ENCODE measurements at places on chromosomes 3 and 15.

DNA sequence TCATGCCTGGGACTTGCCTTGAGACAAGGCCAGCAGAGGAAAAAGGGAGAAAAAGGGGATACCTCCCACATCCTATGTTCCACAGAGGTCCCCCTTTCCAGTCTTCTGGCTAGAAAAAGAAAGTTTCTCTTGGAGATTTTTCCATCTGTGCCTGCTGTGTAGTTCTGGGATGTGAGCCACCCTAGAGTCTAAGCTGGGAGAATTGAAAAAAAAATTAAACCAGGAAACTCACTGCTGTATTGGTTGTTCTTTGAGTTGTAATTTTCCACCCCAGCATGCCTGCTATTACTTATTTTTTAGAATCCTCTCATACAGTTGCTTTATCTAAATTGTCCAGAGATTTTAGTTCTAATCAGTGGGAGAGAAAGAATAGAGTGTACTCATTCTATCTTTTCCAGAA, 68.4 kb downstream of the SV2B start:
- no peak for DNase-seq
- H3K4me1 ChIP-seq = no peaks in the 10 kb centered on the region
- peaks cover 47% of the 10 kb centered on the region for H3K27me3 ChIP-seq
- H3K27ac ChIP-seq = no peak overlapping the region
- no peak overlapping the region for H3K4me3 ChIP-seq
- H3K36me3 ChIP-seq = no peaks in the 10 kb centered on the region

DNA sequence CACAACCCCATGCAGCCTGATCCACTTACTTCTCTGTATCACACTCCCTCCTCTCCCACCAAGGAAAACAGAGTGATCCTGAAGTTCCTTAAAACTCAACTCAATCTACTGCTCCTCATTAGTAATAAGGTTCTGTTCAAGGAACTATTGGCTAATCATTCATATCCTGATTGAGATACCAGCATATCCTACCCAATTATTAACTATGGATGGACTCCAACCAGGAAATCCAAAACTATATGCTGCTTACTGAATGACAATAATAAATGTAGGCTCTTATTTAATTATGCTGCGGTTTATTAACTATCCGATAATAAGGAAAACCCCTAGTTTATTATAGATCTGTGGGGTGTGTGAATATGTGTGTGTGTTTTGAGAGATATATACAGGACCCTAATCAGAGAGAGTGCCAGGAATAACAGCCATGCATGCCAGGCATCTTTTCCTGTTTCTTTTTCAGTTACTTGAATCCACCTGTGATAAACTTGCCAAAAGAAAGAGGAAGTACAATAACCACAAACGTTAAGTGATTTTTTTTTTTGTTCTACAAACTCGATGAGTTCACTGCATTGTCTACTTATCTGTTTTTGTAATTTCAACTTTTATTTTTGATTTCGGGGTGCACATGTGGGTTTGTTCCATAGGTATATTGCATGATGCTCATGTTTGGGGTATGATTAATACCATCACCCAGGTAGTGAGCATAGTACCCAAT, 1031.7 kb upstream of the CFAP20DC start:
- H3K27ac ChIP-seq = peak overlapping the region; percentile 69
- no peak for DNase-seq
- H3K36me3 ChIP-seq = peaks cover 1% of the 10 kb centered on the region
- no peaks in the 10 kb centered on the region for H3K27me3 ChIP-seq
- peak overlapping the region; percentile 65 for H3K4me3 ChIP-seq

DNA sequence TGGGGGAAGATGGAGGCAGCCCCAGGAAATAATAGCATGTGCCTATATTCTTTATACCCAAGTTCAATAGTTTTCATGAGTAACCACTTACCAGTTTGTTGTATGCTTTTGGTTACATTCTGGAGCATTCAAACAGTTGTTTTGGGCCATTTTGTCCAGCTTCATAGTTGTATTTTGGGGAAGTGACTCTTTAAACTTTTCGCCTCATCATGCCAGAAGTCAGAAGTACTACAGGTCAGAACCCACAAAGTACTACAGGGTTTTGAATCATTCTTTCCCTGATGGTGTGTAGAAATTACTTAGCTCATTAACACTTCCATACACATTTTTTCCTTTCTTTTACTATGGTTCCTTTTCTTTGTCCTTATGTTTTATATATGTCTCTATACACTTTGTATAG, 210.6 kb downstream of the ARPP21 start:
- no peak overlapping the region for H3K4me3 ChIP-seq
- DNase-seq = no peak
- H3K4me1 ChIP-seq = no peaks in the 10 kb centered on the region
- H3K36me3 ChIP-seq = no peaks in the 10 kb centered on the region

- peaks cover 16% of the 10 kb centered on the region for H3K27me3 ChIP-seq
- H3K36me3 ChIP-seq = peaks cover 10% of the 10 kb centered on the region
- H3K27ac ChIP-seq = no peak overlapping the region
- H3K4me3 ChIP-seq = peak overlapping the region; percentile 40
- no peak for DNase-seq
Observed at GRCh38 chr3:12559520-12559919, 2.6 kb downstream of the MKRN2 start.

DNA sequence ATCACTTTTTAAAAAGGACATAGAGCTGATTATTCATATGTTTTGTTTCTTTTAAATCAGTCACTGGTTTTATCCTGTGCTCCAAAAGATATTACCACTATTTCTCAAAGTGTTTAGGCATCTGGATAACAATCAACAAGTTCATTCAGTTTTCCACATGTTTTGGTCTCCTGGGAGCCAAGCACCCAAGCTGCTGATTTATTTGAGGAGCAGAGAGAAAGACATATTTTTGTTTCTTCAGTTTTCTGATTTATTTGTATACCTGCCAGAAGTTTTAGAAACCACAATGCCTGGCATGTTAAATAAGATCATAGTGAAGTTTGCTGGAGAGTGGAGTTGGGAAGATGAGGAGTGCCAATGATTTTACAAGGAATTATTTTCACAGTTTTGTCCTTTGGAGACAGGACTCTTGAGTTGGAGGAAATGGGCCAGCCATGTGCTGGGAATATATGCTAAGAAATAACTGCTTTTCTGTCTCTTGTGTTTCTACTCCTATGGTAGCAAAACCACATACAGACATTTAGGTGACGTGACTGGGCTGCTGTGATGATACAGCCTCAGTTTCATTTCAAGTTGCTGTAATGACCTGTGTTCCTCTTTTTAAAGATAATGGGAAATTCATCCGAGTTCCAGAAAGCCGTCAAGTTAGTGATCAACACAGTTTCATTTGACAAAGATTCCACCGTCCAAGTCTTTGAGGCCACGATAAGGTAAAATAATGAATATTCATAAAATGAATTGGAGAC, 11.7 kb downstream of the EDEM1 start:
- no peak for DNase-seq
- no peaks in the 10 kb centered on the region for H3K27me3 ChIP-seq
- peaks cover 55% of the 10 kb centered on the region for H3K4me1 ChIP-seq
- peaks cover 65% of the 10 kb centered on the region for H3K36me3 ChIP-seq

GRCh38 chr3:116886202-116886893, 176.8 kb downstream of the TUSC7 start:
- H3K36me3 ChIP-seq = no peaks in the 10 kb centered on the region
- no peak overlapping the region for H3K4me3 ChIP-seq
- no peaks in the 10 kb centered on the region for H3K4me1 ChIP-seq
- no peak overlapping the region for H3K27ac ChIP-seq
- no peaks in the 10 kb centered on the region for H3K27me3 ChIP-seq

DNA sequence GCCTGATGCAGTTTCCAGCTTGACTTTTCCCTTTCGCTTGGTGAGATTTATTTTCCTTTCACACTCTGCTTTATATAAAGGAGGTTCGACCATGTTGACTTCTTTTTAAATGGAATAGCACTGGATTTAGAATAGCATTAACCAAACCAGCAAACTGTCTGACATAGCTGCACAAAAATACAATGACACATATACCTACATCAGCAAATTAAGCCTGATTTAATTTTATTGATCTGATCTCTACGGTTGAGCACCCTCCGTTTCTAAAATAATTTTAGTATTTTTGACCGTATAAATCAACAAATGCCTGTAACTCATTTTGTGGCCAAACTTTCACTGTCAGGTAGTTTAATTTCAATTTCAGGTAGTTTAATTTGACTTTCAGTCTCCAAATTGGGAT, 5.8 kb upstream of the EIF5A2 start:
- H3K27me3 ChIP-seq = peaks cover 24% of the 10 kb centered on the region
- no peak overlapping the region for H3K27ac ChIP-seq
- H3K4me1 ChIP-seq = no peaks in the 10 kb centered on the region

Measured in central memory CD8-positive, alpha-beta T cell (primary cell).